ENCODE measurements at places on chromosomes 2 and 18.

- DNase-seq = no peak
Measured at GRCh38 chr2:124953921-124954320, 928.8 kb downstream of the CNTNAP5 start.

GRCh38 chr2:201900362-201900761, 94.0 kb downstream of the CDK15 start:
- DNase-seq = no peak

DNA sequence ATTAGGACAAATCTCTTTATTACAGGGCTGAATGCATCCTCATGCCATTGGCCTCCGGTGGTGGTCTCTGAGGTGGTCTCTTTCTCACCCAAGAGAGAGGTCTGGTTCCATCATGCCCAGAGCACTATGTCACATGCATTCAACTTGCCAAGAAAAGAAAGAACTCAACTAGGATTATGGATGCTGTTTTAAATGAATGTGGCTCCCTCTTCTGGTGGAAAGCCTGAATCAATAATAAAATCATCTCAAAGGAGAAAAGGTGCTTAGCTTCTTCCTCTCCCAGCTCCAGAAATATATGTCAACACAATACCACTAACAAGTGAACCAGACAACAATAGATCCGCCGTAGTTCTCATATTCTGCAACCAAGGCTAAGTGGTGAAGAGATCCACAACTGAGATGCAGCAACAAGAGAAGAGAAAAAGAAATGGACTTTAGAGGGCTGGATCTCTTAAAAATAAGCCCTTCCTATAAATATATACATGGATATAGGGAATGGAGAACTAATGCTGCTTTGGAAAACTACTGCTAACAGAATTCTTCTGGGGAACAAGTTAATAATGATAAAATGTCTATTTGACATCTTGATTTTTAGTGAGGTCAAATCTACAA, 396.8 kb downstream of the NCKAP5 start:
- DNase-seq = no peak

GRCh38 chr2:2825516-2826208, 494.6 kb upstream of the MYT1L start:
- DNase-seq = no peak

DNA sequence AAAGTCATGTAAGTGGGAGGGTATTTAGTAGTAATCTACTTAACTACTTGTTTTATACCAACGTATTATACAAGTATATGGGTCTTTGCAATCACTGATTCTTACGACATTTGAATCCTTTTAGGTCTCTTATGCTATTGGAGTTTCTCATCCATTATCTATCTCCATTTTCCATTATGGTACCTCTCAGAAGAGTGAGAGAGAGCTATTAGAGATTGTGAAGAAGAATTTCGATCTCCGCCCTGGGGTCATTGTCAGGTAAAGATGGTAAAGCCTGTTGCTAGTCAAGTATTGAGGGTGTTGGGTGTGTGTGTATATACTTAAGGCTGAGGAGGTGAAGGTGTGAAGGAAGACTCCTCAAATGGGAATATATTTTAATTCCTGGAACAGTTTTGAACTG, 3.8 kb downstream of the MAT2A start:
- DNase-seq = no peak

DNA sequence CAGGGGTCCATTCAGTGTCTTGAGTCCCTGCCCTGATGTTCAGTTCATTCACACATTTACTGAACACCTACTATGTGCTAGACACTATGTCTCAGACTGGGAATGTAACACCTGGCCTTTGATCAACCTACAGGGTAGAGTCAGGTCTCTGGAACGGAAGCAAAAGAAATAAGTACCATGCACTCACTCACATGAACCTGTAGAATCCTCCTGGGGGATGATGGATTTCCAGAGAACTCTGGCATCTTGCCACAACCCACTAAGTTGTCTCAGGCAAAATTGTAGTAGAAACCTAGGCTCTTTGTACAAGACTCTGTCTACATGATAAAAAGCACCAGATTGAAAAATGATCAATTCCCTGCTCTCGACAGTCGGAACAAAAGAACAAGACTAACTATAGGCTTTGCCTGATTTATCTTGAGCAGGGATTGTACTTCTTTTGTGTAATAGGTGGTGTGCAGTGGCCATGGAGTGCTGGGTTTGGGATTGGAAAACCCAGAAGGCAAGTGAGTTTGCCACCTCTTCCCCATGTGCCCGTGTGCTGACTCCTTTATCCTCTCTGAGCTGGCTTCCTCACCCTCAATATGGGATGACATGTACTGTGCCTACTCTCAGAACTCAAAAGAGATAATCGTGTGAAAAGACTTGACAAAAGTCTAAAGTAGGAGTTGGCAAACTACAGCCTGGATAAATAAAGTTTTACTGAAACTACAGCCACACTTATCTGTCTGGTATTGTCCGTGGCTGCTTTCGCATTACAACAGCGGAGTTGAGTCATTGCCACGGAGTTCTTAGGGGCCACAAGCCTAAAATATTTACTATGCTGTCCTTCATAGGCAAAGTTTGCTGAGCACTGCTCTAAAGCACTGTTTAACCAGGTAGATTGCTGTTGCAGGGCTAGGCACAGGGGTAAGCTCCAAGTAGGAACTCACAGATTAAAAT, 4.4 kb downstream of the CAPN14 start:
- DNase-seq = no peak

- DNase-seq = no peak
Measured at GRCh38 chr18:57086163-57086562, 60.7 kb upstream of the BOD1L2 start.

- DNase-seq = no peak
Measured at GRCh38 chr18:39232490-39232889, 1666.9 kb upstream of the CELF4 start.

DNA sequence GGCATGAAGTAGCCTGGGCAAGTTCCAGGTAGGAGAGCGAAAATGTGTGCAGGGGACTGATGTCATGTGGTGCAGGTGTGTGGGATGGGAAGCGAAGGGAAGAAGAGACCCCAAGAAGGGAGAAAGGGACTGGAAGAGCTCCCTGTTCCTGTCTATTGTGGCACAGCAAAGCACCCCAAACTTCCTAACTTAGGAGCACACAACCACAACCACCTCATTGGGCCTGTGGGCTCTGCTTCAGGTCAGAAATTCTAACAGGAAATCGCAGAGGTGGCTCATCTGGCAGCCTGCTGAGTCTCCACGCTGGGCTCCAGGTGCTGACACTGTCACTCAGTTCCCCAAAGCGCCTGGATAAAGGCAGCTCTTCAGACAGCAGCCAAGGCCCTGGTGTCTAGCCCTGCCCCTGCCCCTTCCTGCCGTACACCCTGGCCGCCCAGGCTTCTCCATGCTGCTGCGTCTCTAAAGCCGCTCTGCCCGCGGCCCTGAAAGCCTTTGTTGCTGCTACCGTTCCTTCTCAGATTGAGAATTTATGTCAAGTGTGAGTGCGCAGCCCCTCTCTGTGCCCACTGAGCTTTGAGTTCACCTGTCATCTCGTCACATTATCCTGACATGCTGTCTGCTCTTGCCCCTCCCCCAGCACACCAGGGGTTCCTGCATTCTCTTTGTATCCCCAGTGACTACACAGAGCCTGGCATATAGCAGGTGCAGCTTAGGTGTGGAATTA, 140.2 kb upstream of the BCL2L11 start:
- no peak for DNase-seq

Measured in CD8-positive, alpha-beta memory T cell (primary cell).